ENCODE measurements at places on chromosomes 2 and 18.

GRCh38 chr2:88252646-88253045 lies 82.5 kb downstream of the THNSL2 start:
- DNase-seq, result no peak

DNA sequence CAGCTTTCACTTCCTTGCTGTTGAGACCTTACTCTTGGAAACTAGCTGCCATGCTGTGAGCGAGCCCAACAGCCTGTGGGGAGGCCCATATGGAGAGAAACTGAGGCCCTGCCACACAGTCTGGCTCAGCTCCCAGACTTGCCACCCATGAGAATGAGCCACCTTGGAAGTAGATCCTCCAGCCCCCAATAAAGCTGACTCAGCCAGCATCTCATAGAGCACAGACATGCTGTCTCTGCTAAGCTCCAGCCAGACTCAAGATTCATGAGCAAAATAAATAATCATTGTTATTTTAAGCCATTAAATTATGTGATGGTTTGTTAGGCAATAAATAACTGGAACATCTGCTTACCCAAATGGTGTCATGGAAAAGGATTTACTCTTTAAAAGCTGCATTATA lies 53.6 kb upstream of the DDX18 start:
- no peak for DNase-seq

- no peak for DNase-seq
Measured at GRCh38 chr2:105643405-105644173, 101.1 kb upstream of the NCK2 start.

DNA sequence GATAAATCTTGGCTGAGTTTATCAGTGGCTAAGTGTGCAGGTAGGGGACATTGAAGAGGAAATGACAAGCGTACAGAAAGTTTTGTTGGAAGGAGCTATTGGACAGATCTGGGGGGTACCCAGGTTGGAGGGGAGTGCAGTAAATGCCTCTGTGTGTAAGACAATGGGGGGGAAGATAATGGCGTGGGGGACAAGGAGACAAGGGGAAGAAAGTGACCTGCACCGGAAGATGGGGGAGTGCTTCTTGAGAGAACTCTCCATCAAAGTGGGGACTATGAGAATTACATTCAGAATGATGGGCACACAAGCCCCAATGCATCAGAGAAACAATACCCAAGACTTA lies 190.0 kb downstream of the ALPK2 start:
- no peak for DNase-seq

GRCh38 chr18:36309436-36310391 lies 12.2 kb downstream of the FHOD3 start:
- no peak for DNase-seq

DNA sequence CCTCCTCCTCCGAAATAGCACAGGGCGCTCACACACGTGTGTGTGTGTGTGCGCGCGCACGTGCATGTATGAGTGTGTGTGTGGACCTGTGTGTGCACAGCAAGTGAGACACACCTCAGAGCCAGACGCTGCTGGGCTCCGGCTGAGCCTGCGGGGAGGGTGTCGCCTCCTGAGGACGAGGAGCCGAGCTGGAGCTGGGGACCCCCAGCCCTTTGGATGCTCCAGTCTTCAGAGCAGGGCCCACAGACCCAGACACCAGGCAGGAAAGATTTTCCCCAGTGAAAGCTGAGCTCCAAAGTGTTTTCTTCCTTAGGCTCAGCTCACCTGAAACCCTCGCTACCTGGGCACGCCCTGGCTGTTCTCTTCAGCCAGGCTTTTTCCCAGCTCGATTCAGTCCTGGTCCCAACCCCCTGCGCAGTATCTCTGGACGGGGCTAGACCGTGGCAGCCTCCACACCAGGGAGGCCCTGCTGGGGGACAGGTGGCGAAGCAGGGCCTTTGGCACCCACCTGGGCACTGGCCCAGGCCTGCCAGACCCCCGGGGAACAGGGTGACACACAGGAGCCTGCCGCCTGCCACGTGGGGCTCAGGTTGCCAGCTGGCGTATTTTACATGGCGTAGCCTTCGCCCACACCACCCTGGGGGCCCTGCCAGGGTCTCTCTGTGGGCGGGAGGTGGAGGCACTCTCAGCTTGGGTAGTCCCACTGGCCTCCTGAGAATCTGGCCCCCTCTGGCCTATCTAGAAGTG lies 36.2 kb downstream of the PDIA6 start:
- DNase-seq, result no peak

DNA sequence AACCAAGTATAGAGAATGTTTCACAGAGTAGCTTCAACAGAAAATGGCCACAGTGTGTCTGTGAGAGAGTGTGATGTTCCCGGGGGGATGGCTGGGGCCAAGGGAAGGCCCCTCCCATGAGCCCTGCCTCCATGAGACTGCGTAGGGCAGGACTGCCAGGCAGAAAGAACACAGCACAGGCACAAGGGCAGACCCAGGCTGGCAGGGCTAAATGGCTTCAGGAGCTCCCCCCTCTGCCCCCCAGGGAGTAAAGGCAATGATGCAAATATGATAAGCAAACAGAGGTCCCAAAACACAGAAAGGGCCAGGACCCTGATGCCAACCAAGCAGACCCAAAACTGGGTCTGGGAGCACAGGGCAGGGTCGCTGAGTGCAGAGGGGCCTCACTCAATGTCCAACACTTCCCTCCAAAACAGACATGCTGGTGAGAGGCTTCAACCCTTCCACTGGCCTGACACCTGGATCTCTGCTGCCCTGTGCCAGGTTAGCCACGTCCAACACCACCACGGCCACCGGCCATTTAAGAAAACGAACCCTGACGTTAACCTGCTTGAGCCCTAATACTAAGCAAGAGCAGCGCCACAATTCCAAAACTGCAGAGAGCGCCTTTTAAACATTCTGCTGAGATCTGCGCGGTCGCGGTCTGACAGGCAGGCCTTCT lies 90.3 kb downstream of the HDAC4 start:
- DNase-seq, result no peak

- no peak for DNase-seq
Measured at GRCh38 chr2:183284606-183285005, 160.4 kb downstream of the NUP35 start.

DNA sequence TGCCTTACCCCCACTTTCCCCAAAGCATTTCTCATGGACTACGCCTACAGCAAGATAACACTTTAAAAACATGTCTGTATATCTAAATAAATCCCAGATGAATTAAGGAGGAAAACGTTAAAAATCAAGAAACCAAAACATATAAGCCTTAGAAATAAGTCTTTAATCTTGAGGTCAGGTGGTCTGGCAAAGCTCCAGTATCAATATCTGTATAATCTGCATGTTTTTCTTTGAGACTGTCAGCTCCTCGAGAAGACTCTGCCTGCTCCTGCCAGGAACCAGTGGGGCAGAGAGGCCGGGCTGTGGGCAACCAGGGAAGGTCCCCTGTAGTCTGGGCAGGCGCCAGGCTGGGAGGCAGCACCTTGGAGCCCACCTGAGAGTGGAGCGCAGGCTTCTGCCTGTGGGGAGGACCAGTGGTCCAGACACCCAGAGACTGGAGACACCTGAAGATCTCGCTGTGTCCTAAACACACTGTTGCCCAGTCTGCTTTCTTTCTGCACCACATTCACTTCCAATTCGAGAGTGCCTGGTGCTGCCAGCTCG lies 291.0 kb upstream of the SOX11 start:
- DNase-seq, result no peak
